ENCODE measurements at places on chromosomes 5 and 9.

GRCh38 chr5:143132739-143133138 is 270.7 kb downstream of the NR3C1 start:
- DNase-seq: no peak

DNA sequence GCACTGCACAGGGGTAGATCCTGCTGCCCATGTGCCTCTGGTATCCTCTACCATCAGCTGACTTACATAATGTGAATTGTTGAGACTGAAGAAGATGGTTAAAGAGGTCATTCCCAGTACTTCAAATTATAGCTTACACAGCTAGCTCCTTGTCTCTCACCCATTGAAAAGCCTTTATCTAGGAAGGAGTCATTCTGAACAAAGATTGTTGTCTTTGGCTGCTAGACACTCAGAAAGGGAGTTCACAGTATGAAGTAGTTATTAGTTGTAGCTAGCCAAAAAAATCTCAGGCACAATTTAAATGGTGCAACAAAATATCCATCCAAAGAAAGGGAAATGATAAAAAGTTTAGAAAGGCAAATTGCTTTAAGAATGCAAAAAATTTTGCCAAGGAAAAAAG is 102.0 kb upstream of the NREP start:
- no peak for DNase-seq

- DNase-seq: no peak
Observed at GRCh38 chr5:136192015-136192525, 892 bp downstream of the SMIM32 start.

GRCh38 chr5:4189317-4189716 is 593.7 kb downstream of the IRX1 start:
- no peak for DNase-seq

- DNase-seq: no peak
Observed at GRCh38 chr9:4297786-4298254, 2.0 kb downstream of the GLIS3 start.

DNA sequence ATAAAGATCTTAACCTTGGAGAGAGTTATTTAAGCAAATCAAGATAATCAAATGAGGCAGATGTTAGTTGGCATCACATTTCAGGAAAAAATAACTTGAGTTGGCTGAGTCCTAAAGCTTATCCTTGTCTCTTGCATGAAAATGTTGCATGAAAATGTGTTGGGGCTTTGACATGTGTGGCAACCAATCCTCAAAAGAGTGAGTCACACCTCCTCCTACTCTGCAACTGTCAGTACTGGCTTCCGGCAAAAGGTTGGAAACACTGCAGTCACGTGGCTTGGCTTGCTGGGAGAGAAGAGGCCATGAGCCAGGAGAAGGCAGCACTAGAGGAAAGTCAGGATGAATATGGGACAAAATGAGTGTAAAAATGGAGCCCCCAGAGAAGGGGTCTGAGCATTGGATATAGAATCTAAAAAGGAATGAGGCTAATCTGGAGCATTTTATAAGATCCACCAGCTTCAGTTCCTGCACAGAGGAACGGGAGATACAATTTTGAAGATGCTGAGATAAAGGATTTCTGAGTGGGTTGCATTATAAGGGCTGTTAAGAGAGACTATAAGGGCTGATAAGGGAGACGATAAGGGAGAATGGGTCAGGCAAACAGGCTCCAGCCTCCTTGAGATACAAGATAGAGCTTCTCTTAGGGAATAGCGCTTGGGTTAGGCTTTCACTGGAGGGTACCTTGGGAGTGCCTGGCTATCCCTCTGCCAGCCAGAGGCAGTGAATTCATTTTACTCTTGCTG is 43.1 kb downstream of the SPATA31D1 start:
- DNase-seq: no peak

DNA sequence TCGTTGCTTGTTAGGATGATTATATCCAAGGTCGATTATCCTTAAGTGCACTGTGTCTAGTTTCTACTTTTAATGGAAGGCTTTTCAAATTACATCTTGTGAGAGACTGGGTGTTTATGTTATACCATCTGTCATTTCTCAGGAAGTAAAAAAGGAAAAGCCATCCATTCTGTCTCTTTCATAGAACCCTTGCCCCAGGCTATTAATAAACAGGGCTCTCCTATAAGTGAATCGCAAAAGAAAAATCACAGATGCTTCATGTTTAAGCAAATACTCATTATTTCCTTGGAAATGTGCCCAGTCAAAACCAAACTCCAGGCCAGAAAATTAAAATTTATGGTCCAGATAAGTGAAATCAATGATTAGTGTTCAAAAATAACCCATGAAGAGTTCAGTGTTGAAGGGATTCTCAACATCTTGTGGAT is 58.1 kb downstream of the STARD4 start:
- no peak for DNase-seq

- no peak for DNase-seq
Observed at GRCh38 chr9:95870906-95871305, 4.6 kb upstream of the ERCC6L2 start.

GRCh38 chr5:74392711-74393351 is 247.7 kb downstream of the ENC1 start:
- DNase-seq: no peak

GRCh38 chr5:144183254-144183889 is 12.7 kb downstream of the KCTD16 start:
- no peak for DNase-seq

DNA sequence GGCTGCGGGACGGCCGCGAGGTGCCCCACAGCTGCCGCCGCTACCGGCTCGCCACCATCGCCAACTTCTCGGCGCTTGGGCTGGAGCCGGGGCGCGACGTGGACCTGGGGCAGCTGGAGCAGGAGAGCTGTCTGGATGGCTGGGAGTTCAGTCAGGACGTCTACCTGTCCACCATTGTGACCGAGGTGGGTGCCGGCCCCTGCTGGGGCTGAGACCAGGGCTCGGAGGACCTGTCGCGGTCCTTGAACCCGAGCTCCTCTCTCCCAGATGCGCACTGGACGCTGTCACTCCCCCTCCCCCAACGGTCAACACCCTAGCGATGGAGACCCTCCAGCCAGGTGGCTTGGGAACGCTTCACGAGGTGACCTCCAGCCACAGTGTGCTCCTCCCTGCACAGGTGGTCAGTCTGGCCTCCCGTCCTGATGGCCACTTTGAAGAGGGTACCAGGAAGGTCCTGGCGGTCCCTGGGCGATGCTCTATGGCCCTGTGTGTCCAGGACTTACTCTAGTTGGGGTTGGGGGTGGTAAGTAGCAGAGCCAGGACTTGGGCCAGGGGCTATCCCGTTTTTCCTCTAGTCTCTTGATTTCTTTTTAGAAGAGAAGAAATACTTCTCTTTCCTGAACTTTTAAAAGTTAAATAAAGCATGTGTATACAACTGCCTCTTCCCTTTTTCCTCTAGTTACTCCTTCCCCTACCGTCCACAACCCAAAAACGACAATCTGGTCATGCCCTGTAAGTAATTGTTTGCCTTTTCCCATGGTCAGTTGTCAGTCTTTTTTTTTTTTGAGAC is 866 bp downstream of the SLC22A5 start:
- DNase-seq: no peak

GRCh38 chr5:159402311-159402710 is 72.0 kb upstream of the IL12B start:
- DNase-seq: no peak

DNA sequence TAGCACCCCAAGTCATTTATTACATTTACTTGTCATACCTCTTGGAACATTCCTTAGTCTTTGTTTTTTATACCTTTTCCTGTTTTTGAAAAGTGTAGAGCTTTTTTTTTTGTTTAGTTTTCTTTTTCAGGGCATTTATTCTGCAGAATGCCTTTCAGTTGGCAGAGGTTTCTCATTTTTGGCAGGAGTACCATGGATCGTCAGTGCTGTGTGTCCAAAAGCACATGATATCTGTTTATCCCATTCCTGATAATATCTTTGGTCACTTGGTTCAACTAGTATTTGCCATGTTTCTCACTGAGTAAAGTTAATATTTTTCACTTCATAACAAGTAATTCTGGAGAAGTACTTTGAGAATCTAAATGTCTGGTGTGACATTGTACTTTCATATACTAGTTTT is 10.7 kb downstream of the OGN start:
- DNase-seq: no peak

DNA sequence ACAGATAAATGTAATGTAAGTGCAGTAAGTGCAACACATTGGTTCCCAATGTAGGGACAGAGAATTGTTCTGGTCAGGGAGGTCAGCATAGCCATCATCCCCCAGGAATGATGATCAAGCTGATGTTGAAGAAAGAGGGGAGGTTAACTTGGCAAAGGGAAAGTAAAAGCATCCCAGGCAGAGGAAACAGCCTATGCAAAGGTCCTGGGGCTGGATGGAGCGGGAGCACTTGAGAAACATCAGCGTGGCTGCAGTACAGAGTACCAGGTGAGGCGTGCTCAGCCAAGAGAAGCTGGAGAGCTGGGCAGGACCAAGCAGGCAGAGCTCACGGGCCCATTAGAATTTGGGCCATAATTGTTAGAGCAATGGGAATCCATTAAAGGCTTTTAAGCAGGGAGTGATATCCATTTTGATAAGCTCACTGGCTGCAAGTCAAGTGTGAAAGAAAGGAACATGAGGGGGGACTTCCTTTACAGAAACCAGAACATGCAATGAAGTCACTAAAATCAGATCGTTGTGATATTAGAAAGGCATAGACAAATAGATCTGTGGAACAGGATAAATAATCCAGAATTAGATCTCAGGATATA is 50.1 kb upstream of the HAND1 start:
- DNase-seq: no peak

DNA sequence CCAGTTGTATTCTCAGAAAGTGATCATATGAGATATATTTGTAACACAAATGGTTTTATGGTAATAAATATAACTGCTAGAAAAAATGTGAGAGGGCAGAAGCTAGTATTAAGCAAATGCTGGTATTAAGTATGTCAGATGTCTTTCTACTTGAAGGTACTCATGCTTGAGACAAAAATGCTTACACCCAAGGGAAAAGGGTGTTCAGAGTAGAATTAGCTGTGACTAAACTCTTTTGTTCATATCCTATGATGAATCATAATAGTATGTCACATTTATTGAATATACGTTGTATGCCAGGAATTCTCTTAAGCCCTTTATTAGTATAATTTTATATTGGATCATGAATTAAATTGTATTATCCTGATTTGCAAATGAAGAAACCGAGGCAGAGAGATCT is 2.2 kb downstream of the ADGRV1 start:
- DNase-seq: no peak

GRCh38 chr9:126874546-126875314 is 14.3 kb downstream of the ZBTB34 start:
- DNase-seq: no peak

GRCh38 chr5:138458856-138459255 is 6.4 kb upstream of the EGR1 start:
- DNase-seq: no peak

GRCh38 chr5:127203818-127204217 is 86.8 kb upstream of the MEGF10 start:
- no peak for DNase-seq

- DNase-seq: no peak
Observed at GRCh38 chr5:92836855-92837755, 743.9 kb downstream of the NR2F1-AS1 start.

DNA sequence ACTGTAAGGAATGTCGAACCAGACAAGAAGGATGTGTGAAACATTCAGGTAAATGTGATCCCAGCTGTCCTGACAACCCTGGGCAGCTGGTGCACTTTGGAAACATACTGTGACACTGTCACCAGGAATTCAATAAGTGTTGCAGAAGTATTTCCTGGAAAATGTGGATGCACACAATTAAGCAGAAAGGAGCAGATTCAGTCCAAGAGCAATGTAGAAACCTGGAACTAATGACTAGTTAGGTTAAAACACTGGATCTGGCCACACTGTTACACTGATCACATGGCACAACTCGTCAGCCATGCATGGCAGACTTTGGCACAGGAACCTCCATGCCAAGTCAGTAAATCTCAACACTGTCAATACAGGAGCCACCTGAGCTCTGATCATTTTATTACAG is 109.0 kb downstream of the FAM174A start:
- no peak for DNase-seq

DNA sequence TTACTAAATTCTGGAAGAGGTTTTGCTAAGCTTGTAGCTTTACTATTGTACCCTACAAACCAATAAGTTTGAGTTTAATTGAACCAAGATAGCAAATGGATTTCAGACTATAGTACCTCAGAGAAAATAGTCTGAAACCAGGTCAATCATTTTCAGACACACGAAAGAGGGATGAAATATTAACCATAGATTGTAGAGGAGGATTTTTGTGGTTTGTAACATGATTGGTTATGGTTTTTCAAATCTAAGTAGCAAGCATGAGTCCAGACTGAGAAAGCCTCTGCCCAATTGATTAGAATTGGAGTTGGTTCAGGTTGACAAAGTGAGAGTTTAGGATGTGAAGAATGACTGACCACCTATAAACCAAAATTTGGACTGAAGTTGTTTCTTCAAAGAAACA is 562.7 kb upstream of the DMAC1 start:
- no peak for DNase-seq

GRCh38 chr5:174292348-174292747 is 246.8 kb downstream of the NSG2 start:
- DNase-seq: no peak

- DNase-seq: no peak
Observed at GRCh38 chr5:57825031-57825686, 342.5 kb upstream of the ACTBL2 start.

DNA sequence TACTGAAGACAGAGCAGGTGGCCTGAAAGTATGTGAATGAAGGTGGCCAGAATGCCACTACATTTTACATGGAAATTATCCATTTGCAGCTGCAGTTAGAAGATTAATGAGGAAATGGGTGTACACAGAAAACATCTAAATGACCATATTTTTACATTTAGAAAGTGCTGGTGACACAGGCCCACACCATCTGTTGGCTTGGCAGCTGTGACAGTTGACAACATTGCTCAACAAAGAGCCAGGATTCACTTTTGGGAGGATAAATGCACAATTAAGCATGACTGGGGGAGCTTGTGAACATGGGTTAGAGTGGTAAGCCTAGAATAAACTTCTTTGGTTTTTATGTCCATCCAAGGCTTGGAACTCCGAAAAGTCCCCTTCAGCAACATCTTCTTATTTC is 360.5 kb downstream of the KCTD16 start:
- no peak for DNase-seq

GRCh38 chr5:94240993-94241651 is 377.3 kb downstream of the KIAA0825 start:
- no peak for DNase-seq

- DNase-seq: no peak
Observed at GRCh38 chr5:155546075-155546474, 532.5 kb downstream of the KIF4B start.

Measured in GM12878 (cell line).